ENCODE measurements at places on chromosomes 13 and 19. TPM values are rescaled to one million over a fixed set of nuclear protein-coding genes. Genes with fewer than 3 reads are reported as not detected.

Gene ZNF491
- not detected for total RNA-seq

Gene NANOS2
- not detected for total RNA-seq

Gene TNPO2
- total RNA-seq = 81.8 TPM

Gene IRS2
- 9.2 TPM for total RNA-seq

Gene SERPINE3
- not detected for total RNA-seq

Gene CD79A
- total RNA-seq = 0.69 TPM

Gene LRFN3
- 18.8 TPM for total RNA-seq

Gene EGLN2
- total RNA-seq = 58.6 TPM

Gene SMIM24
- not detected for total RNA-seq

Measured in HCT116 (cell line).